ENCODE measurements at places on chromosomes 12 and 14. TPM values are rescaled to one million over a fixed set of nuclear protein-coding genes. Genes with fewer than 3 reads are reported as not detected.

Gene GUCY2C
- total RNA-seq = 0.08 TPM

Gene PRKAB1
- 17.7 TPM for total RNA-seq

Gene PTGER2
- total RNA-seq = 1.2 TPM

Gene PWP1
- 73.7 TPM for total RNA-seq

Gene EXOC3L4
- total RNA-seq = not detected

Gene GZMB
- total RNA-seq = not detected

Gene POTEM
- not detected for total RNA-seq

Gene PPP1CC
- 115 TPM for total RNA-seq

Gene OGFOD2
- 7.0 TPM for total RNA-seq

Gene PSMC1
- 146 TPM for total RNA-seq

Gene KCNC2
- total RNA-seq = not detected

Gene WNT1
- total RNA-seq = not detected

Gene ASIC1
- 3.5 TPM for total RNA-seq

Gene TEX22
- total RNA-seq = not detected

Gene ALDH2
- 24.1 TPM for total RNA-seq

Gene RDH12
- total RNA-seq = 0.15 TPM

Gene ARL6IP4
- total RNA-seq = 262 TPM

Gene PITPNM2
- total RNA-seq = 4.1 TPM

Gene ADAM21
- 0.55 TPM for total RNA-seq

Gene KRT73
- total RNA-seq = not detected

Gene KRT79
- total RNA-seq = not detected

Gene HOXC12
- 0.31 TPM for total RNA-seq

Gene PRDM4
- 20.7 TPM for total RNA-seq

Gene DPY19L2
- total RNA-seq = 2.9 TPM

Gene PIANP
- not detected for total RNA-seq

Gene SLC16A7
- total RNA-seq = 5.2 TPM

Gene KLRF1
- not detected for total RNA-seq

Gene CLEC4C
- total RNA-seq = not detected

Gene EEA1
- 12.3 TPM for total RNA-seq

Gene GLIPR1L2
- 0.47 TPM for total RNA-seq

Gene ADAMTS20
- not detected for total RNA-seq

Gene ACSS3
- 6.4 TPM for total RNA-seq

Gene ABCD2
- total RNA-seq = not detected

Gene CLEC14A
- total RNA-seq = not detected

Gene GPR162
- not detected for total RNA-seq

Gene ANP32D
- not detected for total RNA-seq

Gene FSCB
- total RNA-seq = not detected

Gene CCDC184
- total RNA-seq = not detected

Gene SMCO2
- 0.31 TPM for total RNA-seq

Gene CIROP
- total RNA-seq = not detected

Gene FAM222A
- 0.72 TPM for total RNA-seq
